ENCODE measurements at places on chromosomes 1 and 21.
A peak's percentile ranks its signal among the peaks of the same experiment; 100 is the strongest.

DNA sequence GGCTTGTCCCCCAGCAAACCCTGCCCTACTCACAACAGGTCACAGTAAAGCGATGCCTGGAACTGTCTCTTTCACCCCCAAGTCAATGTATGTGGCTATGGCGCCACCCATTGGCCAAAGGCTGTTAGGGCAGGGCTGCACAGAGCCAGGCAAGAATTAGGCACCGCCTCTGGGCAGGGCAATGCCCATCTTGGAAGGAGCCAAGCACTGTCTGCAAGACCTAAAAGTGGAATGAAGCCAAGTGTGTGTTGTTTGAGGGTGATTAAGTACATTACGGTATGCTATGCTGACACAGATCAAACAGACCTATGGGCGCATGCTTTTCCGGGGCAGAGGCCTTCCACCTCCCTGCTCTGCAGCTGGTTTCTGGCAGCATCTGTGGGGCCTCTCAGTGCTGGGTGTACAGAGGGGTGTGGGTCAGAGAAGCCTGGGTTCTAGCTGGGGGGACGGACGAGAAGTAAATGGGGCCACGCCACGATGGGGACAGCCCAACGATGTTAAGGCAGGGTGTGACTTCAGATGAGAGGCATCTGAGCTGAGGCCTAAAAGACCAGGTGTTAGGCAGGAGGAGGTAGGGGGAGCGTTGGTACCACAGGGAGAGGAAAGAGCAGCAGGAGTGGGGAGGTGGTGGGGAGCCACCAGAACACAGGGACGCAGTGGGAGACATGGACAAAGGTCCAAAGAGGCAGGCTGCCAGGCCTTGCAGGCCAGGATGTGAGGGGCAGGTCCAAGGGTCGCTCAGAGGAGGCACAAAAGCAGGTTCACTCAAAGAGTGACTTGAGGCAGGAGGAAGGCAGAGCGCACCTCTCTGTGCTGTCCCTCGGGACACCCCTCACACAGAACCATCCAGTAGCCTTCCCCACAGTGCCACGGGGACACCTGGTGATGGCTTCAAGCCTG, 49.8 kb downstream of the ACOT7 start:
- DNase-seq: peak; percentile 31

- DNase-seq: no peak
These were observed 51.5 kb downstream of the CNST start for GRCh38 chr1:246617768-246618167.

DNA sequence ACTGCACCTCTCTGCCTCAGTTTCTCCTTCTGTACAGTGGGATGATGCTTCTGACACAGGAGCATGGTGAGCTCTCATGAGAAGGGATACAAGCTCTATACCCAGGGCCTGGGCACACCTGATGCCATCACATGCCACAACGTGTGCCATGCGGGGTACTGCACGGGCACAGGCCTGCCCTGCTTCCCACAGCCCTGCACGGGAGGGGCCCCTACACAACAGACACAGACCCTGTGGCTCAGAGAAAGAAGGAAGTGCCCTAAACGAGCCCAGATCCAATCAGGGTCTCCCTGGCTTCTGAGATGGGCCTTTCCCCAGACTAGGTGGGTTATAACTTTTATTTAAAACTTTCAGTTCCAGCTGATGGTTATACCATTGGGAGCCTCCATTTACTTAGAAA, 24.6 kb downstream of the C2CD2 start:
- DNase-seq: no peak

DNA sequence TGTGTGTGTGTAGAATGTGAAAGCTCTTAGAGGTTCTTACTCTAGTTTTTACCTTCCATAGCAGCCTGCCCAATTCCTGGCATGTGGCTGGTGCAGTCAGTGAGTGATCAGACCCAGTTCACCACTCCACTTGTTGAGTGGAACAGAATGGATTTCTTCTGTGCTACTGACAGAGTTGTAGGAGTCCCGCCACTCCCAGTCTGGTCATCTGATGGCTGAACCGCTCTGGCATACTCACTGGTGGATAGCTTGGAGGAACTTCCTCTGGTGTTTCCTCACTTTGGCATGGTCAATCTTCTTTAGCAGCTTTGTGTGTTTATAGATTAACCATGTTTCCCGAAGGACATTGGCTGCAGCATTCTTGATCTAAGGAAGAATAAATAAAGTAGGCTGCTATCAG, 106.7 kb upstream of the ADAR start:
- DNase-seq: no peak

- no peak for DNase-seq
These were observed 7.7 kb upstream of the PSMD4 start for GRCh38 chr1:151246786-151247185.

GRCh38 chr1:114189398-114189797, 35.7 kb upstream of the SYT6 start:
- no peak for DNase-seq

DNA sequence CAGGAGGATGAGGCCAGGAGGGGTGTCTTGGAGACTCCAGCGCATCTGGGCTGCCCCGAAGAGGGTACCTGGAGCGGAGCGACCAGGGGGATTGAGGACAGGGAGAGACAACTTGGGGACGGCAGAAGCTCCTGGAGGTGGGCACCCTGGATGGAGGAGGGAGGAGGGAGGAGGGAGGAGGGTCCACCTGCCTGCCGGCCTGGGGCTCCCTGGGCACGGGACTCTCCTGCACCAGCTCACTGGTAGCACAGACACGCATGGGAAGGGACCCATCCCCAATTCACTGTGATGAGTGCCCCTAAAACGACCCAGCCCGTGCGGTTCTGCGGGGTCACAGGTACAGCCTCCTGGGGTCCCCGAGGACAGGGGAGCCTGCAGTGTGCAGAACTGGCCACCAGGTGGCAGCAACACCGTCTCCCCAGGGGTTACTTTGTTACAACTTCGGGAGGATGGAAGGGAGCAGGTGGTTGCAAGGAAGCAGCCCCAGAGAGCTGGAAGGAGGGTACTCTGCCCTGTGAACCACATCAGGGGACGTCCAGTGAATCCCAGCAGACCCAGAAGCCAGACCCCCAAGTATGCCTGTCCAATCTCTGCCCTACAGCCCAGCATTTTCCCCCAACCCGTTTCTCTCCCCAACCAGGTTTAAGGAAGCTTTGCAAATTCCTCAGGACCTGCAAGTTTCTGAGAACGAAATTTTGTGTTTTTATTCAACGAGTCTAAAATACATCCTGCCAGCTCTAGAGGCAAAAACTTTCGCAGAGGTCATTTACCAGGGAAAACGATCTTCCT, 482.4 kb downstream of the NPHP4 start:
- peak; percentile 29 for DNase-seq

GRCh38 chr1:31373056-31373896, at the start of gene FABP3:
TSS of gene FABP3 (minus strand) at chr1:31373076. CDS start at chr1:31373014, 62 bp downstream.
- DNase-seq: no peak

- DNase-seq: no peak
These were observed 424 bp upstream of the NECAP2 start for GRCh38 chr1:16440131-16440469.

GRCh38 chr1:77540501-77541161, 141.8 kb downstream of the ZZZ3 start:
- DNase-seq: no peak

GRCh38 chr1:53334312-53334711, 6.4 kb upstream of the LRP8 start:
- DNase-seq: no peak

- no peak for DNase-seq
These were observed 28.6 kb downstream of the EBNA1BP2 start for GRCh38 chr1:43143441-43143888.

DNA sequence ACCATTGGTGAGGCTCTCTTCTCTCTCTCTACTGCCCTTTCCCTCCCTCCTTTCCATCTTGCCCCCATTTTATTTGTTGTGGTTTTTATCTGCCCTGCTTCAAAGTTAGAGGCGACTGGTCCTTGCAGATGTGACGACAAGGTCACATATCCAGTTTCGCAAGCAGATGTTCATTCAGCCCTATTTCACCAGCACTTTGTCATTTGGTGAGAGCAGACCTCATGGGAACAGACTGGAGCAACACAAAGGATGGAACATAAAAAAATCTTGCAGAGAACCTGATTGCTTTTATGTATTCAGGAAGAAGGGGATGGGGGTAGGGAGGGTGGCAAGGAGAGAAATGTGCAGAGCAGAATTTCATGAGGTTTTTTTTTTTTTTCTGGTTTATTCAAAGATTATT, 84.3 kb downstream of the ELAVL4 start:
- no peak for DNase-seq

DNA sequence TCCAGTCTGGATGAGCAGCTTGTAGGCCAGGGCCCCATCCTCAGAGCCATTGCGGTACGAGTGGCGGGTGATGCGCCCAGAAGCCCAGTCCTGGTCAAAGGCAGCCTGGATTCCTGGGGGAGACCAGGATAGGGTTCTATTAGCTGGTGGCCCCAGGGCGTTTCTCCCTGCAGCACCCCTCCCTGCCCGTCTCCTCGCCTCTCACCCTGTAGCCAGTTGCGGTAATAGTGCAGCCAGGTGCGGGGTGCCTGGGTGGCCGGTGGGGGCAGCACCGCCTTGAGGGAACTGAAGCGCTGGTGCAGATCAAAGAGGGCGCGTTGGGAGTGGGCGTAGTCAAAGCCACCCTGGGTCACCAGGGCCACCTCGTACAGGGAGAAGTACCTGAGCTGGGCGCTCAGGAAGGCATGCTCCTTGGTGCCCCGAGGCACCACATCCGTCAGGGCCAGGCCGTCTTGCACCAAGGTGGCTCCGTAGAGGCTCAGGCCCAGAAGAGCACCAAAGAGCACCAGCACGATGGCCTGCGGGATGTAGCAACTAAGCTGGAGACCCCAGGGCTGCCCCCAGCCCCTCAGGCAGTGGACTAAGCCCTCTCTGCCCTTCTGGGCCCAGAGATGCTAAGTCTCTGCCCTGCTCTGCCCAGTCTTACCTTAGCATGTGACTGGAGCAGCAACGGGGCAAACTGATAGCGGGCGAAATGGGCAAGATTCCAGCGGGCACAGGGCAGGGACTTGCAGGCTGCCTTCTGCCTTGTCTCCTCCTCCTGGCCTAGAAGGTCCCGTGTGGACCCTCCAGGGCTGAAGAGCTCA, 15.7 kb downstream of the PTCH2 start:
- DNase-seq: no peak

DNA sequence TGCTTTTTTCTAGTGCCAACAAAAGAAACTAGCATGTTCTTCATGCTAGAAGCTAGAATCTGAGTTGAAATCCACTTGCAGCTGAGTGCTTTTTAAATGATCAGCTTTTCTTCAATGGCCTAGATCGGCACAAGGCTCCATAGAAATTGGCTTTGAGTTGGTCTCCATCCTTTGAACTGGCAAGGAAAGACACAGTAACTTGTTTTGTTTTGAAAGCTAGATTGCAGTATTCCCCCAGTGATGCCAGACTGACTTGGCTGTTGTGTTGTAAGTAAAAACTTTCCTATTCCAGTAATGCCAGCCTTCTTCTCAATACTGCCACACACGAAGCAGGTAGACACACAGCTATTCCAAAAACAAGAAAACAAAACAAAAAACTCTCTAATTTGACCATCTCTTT, 139.1 kb downstream of the FMN2 start:
- DNase-seq: no peak

DNA sequence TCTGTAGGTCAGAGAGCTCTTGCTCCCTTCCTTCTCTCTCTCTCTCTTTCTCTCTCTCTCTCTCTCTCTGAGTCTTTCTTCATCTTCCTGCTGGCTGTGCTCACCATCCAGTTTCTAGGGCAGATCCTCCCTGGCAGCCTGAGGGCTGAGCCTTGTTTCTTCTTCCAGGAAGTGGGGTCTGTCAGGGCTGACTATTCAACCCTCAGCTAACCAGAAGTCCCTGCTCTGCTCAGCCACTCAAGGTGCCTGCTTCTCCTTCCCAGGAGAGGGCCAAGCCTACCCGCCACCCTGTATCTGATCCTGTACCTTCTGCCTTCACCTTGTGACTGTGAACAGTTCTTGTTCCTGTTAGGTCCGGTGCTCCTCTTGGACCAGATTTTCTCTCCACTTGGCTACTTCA, 107.6 kb upstream of the ETV3 start:
- no peak for DNase-seq

GRCh38 chr1:118204105-118204504, 19.1 kb upstream of the SPAG17 start:
- no peak for DNase-seq

DNA sequence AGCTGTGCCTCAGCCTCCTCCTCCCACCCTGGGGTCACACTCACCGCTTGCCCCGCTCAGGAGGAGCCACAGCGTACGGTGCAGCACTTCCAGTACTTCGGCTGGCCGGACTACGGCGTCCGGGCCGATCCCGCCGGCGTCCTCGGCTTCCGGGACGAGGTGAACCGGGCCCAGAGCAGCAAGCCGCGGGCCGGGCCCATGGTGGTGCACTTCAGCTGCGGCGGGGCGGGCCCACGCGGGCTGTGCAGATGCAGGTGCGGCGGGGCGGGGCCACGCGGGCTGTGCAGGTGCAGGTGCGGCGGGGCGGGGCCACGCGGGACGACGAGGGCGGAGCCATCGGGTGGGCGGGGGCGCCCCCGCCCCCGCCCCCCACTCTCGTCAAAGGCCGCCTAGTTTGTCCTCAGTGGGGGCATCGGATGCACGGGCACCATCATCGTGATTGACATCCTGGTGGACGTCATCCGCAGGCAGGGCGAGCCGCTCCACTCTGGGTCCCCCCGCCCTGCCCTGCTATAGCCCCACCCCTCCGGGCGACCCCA, 5.5 kb downstream of the RNF223 start:
- DNase-seq: no peak

Measured in stimulated activated CD8-positive, alpha-beta memory T cell treated with anti-CD3 and anti-CD28 coated beads, Interleukin-15, amount 100 ng/mL, for 4 hours (primary cell).